ENCODE measurements at places on chromosomes 4 and X.

DNA sequence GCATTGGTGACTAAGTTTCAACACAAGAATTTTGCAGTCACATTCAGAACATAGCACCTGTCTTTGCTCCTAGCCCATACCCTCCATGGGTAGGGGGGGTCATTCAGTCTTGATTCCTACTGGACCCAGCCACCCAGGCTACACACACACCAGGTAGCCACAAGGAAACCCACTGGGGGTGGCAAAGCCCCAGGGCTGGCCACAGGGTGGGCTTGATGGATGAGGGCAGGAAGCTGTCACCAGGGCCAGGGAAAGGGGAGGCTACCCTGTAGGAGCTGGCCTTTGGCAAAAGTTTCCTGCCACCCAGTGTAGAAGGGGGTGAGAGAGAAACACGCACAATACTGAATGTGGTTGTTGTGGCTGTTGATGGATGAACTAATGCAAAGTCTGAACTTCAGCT is 74.5 kb upstream of the NKX1-1 start:
- no peak for DNase-seq

GRCh38 chrX:13357925-13358324 is 38.1 kb upstream of the ATXN3L start:
- DNase-seq = no peak

- no peak for DNase-seq
Observed at GRCh38 chr4:154329268-154329868, 162.2 kb downstream of the DCHS2 start.

DNA sequence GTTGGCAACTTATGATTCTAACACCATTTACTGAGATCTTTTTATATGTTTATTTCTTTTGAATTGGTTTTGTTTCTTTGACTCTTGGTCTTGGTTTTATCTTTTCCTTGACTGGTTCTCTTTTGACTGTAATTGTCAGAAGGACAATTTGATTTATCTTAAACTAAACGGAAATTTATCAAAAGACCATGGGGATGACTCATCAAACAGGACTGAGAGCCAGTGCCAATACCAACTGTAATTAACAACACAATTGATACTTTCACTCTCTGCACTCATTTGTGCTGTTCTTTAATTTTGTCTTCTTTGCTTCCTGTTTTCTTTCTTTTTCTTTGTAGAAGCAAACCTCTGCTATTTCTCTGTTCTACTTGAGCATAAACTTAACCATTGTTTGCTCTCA is 776.8 kb downstream of the CCSER1 start:
- no peak for DNase-seq

DNA sequence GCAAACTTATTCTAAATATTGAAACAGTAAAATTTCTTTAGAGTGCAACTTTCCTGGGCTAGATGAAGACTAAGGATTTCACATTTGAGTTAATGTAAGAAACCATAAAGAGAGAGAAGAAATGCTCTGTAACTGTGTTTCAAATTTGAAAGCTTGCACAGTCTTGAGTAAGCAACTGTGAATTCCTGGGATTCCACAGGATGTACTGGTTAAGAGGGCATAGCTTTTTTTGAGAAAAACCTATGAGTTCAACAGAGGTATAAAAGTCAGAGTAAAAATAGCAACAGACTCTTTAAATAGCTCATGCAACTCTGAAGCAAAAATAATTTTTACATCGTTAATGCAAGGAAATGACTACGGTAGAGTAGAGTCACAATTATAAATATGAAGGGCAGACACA is 25.5 kb downstream of the ZNF330 start:
- no peak for DNase-seq

GRCh38 chrX:107629540-107629909 is 1.2 kb downstream of the PRPS1 start:
- no peak for DNase-seq

DNA sequence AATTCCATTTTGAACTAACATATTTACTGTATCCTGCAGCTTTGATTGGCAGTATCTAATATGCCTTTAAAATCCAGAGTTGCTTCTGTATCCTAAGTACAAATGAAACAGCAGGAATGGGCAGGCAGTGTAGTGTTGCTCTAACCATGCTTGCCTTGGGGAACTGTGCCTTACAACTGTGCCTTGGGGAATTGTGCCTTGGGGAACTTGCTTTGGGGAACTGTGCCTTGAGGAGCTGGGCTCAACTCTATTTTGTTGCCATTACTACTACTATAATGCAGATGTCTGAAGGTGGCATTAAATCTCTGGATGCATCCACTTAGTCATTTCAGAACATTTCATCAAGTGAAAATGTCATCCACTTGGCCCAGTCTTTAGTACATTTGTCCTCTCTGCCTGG is 6.9 kb downstream of the CXCL3 start:
- no peak for DNase-seq

GRCh38 chr4:73447671-73448070 is 11.7 kb downstream of the AFP start:
- no peak for DNase-seq

DNA sequence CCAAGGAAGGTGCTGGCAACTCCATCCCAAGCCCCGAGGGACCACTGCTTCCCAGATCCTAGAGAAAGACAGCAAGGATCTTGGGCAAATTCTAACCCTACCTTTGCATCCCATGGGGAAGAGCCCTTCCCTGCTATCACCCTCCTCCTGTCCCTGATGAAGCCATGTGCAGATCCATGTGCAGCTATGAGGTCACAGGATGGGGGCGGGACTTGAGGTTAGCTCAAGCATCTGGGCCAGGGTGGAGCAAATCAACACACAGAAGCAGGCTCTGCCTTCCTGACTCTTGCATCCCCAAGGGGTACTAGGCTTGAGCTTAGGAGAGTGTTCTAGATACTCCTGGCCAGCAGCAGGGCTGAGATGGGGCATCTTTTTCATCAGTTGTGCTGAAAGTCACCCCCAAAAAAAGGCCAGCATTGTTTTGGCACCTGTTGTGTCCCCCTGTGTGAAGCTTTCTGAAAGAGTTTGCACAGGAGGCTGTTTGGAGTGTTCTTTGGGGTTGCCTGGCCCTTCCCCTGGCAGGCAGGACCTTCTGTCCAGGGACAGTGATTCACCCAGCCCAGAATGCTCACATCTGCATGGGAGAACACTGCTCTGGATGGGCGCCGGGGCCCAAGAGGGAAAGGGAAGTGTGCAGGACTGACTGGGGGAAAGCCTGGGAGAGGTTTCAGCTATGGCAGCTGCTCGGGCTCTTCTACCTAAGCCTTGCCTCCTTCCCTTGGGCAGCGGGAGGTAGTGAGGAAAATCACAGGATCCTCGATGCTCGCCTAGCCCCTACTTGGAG is 50.8 kb downstream of the PRPS1 start:
- DNase-seq = no peak

DNA sequence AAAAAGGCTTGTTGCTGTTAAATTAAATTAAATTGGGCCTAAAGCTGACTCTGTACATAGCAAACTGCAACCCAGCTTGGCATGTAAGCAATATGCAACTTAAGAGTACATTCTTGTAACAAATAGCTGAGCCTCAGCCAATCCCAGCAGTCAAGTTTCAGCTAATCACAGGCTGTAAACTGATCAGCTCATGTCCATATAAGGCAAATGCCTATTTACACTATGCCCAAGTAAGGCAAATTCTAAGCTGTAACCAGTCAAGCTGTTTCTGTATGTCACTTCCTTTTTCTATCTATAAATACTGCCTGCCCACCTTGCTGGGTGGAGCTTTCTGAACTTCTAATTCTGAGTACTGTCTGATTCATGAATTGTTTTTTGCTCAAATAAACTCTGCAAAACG is 429.1 kb upstream of the FTHL17 start:
- no peak for DNase-seq

DNA sequence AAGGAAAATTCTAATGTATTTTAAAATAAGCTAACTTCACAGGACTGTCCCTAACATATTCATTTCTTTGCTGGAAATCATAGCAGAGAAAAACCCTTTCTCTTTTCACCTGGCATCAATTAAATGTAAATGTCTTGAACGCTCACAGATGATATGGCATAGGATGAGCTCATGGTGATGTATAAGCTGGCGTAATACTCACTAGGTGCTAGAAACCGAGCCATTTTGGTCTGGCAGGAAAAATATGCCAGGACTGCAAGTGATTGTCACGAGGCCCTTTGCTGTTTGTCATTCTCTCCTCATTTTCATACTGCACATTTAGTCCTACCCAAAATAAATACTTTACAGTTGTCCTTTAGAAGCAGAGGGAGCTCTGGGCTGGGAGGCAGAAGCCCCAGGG is 222.7 kb upstream of the LNX1 start:
- no peak for DNase-seq

- DNase-seq = no peak
Observed at GRCh38 chrX:19875050-19875431, 12.4 kb downstream of the SH3KBP1 start.

DNA sequence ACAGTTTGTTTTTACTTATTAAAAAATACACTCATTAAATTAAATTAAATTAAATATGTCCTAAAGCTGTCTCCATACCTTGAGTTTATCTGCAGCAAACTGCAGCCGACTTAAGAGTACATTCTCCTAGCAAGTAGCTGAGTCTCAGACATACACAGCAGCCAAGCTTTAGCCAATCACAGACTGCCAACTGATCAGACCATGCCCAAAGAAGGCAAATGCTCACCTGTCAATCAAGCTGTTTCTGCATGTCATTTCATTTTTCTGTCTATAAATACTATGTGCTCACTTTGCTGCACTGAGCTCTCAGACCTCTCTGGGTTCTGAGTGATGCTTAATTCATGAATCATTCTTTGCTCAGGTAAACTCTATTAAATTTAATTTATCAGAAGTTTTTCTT is 280.9 kb upstream of the EPHA5 start:
- DNase-seq = no peak

All from activated naive CD4-positive, alpha-beta T cell treated with anti-CD3 and anti-CD28 coated beads, Interleukin-2, amount 50 U/mL, for 72 hours (primary cell).